ENCODE measurements at places on chromosomes 3 and 15. TPM values are rescaled to one million over a fixed set of nuclear protein-coding genes. Genes with fewer than 3 reads are reported as not detected.

GHRL gene
- not detected for polyA plus RNA-seq

PATL2 gene
- polyA plus RNA-seq, result not detected

DUOX1 gene
- not detected for polyA plus RNA-seq

TYRO3 gene
- polyA plus RNA-seq, result 11.6 TPM

Measured in neural cell (in vitro differentiated cells).